HS-5 (cell line): ENCODE measurements at places on chromosomes 3 and 15.

GRCh38 chr3:140927279-140928069, 14.2 kb upstream of the SLC25A36 start:
- no peak for DNase-seq

GRCh38 chr3:150761831-150762661, 923 bp downstream of the SIAH2 start:
- DNase-seq = no peak

DNA sequence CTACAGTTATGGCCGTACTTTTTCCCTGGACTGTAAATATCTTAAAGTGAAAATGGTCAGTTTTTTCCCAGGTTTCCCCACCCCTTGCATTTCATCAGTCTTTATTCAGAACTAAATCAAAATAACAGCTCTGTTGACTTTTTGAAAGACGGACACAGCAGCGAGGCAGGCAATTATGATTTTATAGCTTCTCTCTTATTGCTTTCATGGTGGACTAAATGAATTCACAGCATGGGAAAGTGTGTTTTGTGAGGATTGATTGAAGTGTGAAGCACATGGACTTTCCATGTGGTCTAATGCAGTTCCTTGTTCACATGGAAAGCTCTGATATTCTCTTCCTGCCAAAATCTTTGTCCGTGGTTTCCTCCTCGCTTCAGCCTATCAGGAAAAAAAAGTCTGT, 268.7 kb upstream of the ARL6 start:
- no peak for DNase-seq

DNA sequence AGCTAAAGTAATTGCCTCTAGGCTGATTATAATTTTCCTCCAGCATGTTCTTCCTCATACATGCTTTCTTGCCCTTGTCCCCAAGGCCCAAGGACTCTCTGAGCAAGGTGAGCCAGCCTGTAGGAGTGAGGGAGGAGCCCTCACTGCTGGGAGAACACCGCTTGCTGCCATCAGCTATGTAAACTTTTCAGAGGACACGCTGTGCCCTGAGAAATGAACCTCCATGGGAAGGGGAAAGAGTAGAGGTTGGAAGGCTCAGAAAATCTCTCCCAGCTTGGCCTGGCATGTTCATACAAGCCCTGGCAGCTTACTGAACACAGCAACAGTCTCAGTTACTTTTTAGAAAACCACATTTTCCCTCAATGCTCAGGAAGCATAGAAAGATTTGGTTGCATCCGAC, 103.0 kb upstream of the SLC24A5 start:
- no peak for DNase-seq

DNA sequence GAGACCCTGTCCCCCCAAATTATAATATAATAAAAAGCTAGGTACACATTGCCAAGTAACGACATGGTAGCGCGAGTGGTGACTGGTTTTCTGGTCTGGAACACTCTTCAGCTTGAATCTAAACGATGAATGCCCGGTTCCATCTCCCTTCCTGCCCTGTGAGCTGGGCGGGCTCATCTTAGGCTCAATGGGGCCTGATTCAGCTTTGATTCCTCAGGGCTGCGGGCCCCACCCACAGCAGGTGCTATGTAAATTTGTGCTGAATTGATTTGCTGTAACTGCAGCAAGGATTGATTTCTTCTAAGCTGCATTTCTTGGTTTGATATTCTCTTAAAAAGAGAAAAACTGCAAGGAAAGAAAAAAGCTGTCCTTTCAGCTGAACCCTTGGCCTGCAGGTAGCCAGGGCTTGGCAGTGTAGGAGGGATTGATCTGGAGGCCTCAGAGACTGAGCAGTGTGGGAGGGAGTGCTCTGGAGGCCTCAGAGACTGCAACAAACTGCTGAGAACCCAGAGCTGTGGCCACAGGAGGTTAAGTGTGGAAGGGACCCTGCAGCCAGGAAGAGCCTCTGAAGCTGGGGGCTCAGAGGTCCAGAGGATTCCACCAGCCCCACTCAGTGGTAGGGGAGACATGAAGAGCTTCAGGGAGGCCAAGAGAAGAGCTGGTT, 231.6 kb downstream of the XXYLT1 start:
- no peak for DNase-seq

DNA sequence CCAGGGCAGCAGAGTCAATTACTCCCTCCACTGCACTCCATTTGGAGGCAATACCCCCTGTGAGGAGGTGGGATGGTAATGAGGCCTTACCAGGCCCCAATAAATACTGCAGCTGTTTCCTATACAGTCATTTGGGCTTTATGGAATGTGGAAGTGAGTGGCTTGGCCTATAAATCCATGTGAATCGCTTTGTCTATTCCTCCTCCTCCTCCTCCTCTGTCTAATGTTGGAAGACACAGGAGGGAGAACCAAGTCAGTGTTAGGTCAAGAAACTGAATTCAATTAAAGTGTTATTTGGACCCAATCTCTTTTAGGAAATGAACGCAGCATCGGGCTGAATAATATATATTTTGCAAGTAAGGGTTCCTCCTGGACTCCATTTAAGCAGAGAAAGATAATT, 17.3 kb upstream of the SRGAP3 start:
- DNase-seq = no peak

GRCh38 chr3:123559040-123559861, 25.6 kb downstream of the HACD2 start:
- DNase-seq = no peak

- DNase-seq = no peak
Observed at GRCh38 chr3:39843440-39843839, 34.0 kb downstream of the MYRIP start.

DNA sequence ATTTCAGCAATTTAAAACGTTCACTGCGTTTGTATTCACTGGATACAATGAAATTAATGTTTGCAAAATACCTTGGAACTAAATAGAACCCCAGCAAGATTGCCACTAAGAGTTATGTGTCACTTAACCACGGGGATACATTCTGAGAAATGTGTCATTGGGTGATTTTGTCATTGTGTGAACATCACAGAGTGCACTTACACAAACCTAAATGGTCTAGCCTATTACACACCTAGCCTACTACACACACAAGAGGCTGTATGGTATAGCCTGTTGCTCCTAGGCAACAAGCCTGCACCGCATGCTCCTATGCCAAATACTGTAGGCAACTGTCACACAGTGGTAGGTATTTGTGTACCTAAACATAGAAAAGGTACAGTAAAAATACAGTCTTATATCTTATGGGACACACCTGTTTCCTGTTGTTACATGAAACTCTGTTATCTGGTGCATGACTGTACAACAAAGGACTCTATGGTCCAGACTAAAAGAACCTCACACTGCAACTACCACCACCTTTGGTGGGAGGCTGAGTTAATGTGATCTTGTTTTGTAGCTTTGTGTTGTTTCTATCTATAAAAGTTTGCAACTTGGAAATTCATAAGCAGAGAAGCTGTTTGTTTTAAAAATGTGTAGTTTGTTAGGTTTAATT, 92.2 kb upstream of the NTRK3 start:
- DNase-seq = no peak

- peak; percentile 14 for DNase-seq
Observed at GRCh38 chr3:16840101-16840424, 44.7 kb upstream of the PLCL2 start.
